Mammary microvascular endothelial cell (primary cell): ENCODE measurements at places on chromosomes 2 and 18. TPM values are rescaled to one million over a fixed set of nuclear protein-coding genes. Genes with fewer than 3 reads are reported as not detected.

Gene CD207
- total RNA-seq, result not detected in 2 replicates

Gene ITGAV
- total RNA-seq, result 85.6 and 87.7 TPM in 2 replicates

Gene KCNG2
- not detected in 2 replicates for total RNA-seq

Gene CLEC4F
- 0.10 TPM in 1 of 2 replicates, not detected in the other for total RNA-seq

Gene CNDP1
- not detected in 2 replicates for total RNA-seq

Gene BMP10
- total RNA-seq, result not detected in 2 replicates

Gene WNT6
- not detected in 2 replicates for total RNA-seq

Gene TUBB8B
- not detected in 2 replicates for total RNA-seq

Gene HOXD1
- 3.7 and 7.3 TPM in 2 replicates for total RNA-seq

Gene MARCO
- total RNA-seq, result not detected in 2 replicates

Gene ECEL1
- total RNA-seq, result not detected in 2 replicates

Gene FKBP7
- total RNA-seq, result 10.3 and 11.4 TPM in 2 replicates

Gene ABCG8
- total RNA-seq, result not detected in 2 replicates

Gene SPDYA
- total RNA-seq, result 0.05 TPM in 1 of 2 replicates, not detected in the other

Gene RNF152
- total RNA-seq, result 5.9 TPM in 2 replicates

Gene PPP4R1
- total RNA-seq, result 89.2 and 105 TPM in 2 replicates

Gene GRHL1
- total RNA-seq, result 0.73 and 0.94 TPM in 2 replicates

Gene HOXD12
- total RNA-seq, result not detected in 2 replicates

Gene MEP1B
- not detected in 2 replicates for total RNA-seq

Gene ANO7
- total RNA-seq, result 1.1 and 1.8 TPM in 2 replicates

Gene CAB39
- 55.7 and 60.0 TPM in 2 replicates for total RNA-seq

Gene TMEM169
- not detected in 2 replicates for total RNA-seq

Gene CTDSP1
- 58.6 and 66.5 TPM in 2 replicates for total RNA-seq

Gene HOXD9
- 13.6 and 17.2 TPM in 2 replicates for total RNA-seq

Gene FBXO41
- total RNA-seq, result 0.05 and 0.07 TPM in 2 replicates

Gene ACADL
- total RNA-seq, result not detected in 2 replicates
